ENCODE measurements at places on chromosomes 16 and 17. TPM values are rescaled to one million over a fixed set of nuclear protein-coding genes. Genes with fewer than 3 reads are reported as not detected.

The PSMB10 gene
- 17.8 TPM for polyA plus RNA-seq

The GP1BA gene
- polyA plus RNA-seq: not detected

The CFAP52 gene
- not detected for polyA plus RNA-seq

The NLRP1 gene
- 3.7 TPM for polyA plus RNA-seq

The TMEM92 gene
- polyA plus RNA-seq: 0.10 TPM

The HOXB7 gene
- polyA plus RNA-seq: 0.08 TPM

The KRTAP4-3 gene
- not detected for polyA plus RNA-seq

The OR2C1 gene
- polyA plus RNA-seq: not detected

The ROGDI gene
- polyA plus RNA-seq: 42.1 TPM

DNA sequence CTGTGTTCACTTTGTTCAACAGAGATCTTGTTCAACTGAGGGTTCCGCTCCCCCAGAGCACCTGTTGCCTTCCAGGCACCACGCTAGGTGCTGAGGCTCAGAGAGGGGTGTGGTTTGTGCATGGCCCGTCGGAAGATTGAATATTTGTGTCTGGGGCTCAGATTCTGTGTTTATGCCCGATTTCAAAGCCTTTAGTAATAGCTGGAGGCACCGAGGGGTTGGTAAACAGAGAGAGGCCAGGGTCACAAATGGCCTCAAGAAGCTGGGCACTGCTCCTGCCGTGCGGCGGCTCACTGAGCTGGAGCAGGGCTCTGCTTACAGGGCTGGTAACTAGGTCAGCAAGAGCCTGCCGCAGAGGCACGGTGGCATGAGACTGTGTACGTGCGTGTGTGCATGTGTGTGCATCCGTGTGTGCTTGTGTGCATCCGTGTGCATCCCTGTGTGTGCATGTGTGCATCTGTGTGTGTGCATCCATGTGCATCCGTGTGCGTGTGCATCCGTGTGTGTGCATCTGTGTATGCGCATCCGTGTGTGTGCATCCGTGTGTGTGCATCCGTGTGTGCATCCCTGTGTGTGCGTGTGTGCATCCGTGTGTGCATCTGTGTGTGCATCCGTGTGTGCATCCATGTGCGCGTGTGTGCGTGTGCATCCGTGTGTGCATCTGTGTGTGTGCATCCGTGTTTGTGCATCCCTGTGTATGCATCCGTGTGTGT, 5.4 kb downstream of the ITGAE start:
- DNase-seq: peak; percentile 78

GRCh38 chr17:6072611-6073010, 2.4 kb downstream of the WSCD1 start:
- no peak for DNase-seq

- peak; percentile 35 for DNase-seq
Measured at GRCh38 chr17:12256380-12256995, 235.8 kb downstream of the MAP2K4 start.

GRCh38 chr17:2814481-2815341, 18.5 kb downstream of the RAP1GAP2 start:
- no peak for DNase-seq

- DNase-seq: no peak
Measured at GRCh38 chr17:53797501-53797900, 25.2 kb upstream of the KIF2B start.

DNA sequence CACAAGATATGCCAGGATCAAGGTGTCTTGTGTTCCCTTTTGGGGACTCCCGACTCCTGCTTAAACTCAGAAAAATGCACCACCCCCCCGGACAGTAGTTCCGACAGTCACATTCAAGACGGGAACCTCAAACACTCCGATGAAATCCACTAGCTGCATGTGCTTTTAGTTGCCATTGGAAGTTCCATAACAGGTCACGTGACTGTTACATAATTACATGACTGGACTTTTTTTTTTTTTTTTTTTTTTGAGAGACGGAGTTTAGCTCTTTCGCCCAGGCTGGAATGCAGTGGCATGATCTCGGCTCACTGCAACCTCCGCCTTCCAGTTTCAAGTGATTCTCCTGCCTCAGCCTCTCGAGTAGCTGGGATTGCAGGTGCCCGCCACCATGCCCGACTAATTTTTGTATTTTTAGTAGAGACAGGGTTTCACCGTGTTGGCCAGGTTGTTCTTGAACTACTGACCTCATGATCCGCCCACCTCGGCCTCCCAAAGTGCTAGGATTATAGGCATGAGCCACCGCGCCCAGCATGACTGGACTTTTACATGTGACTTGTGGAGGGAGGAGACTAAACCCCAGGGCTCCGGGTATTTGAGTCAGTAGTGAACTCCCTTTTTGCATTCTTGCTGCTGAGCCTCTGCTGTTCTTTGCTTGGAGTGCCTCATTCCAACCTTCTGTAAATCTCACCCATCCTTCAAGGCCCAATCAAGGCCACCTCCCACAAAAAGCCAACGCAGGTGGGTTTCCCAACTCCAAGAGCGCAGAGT, 1.6 kb downstream of the SIRT7 start:
- peak; percentile 74 for DNase-seq

- no peak for DNase-seq
Measured at GRCh38 chr17:27413315-27413714, 42.9 kb upstream of the KSR1 start.

GRCh38 chr17:82974136-82974952, 105.1 kb upstream of the METRNL start:
- DNase-seq: no peak

DNA sequence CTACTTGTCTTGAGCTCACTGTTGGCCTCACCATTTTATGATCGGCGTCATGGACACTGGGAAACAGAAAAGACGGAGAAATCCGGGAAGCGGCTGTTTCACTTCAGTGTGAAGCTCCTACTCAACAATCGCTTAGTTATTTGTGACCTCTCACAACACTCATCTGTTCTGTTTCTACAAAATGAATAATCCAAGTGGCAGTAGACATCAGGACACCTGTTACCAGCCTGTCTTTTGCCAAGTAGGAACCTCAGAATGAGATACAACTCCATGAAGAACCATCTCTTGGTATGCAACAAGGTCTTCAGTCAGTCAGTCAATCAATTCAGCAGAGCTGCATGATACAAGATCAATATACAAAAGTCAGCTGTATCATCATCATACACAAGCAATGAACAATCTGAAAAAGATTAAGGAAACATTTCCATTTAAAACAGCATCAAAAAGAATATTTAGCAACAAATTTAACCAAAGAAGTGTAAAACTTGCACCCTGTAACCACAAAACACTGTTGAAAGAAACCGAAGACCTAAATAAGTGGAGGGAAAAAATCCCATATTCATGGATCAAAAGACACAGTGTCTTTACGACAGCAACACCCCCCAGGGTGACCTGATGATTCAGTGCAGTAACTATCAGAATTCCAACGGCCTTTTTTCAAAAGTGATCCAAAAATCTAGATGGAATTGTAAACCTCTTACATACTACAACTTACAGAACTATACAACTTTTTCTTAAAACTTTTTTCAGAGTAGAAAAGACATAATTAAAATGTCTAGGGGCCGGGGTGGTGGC, 63.4 kb downstream of the ANKRD11 start:
- DNase-seq: no peak

- no peak for DNase-seq
Measured at GRCh38 chr17:29653995-29654714, 31.4 kb upstream of the CORO6 start.

- DNase-seq: no peak
Measured at GRCh38 chr16:525520-526180, 1.9 kb upstream of the CAPN15 start.

GRCh38 chr17:5683241-5683640, 98.9 kb upstream of the NLRP1 start:
- no peak for DNase-seq

- DNase-seq: peak; percentile 69
Measured at GRCh38 chr16:67279296-67280089, at the start of gene PLEKHG4. Gene PLEKHG4, plus strand, starts transcription at chr16:67279532. Its CDS starts 513 bp downstream, at chr16:67280045.

DNA sequence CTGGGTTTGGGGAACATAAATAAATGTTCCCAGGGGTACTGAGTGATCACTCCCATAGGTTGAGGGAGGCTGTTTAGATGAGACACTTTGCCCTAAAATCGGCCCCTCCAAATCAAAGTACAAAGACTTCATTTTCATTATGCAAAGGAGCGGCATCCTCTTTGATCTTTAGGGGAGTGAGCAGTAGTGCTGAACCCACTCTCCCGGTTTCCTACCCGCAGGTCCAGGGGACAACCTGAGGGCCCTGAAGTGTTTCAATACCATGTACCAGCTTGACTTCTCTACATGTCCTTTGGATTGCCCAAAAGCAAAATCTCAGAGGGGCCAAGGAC, 3.6 kb downstream of the HOXB6 start:
- no peak for DNase-seq

DNA sequence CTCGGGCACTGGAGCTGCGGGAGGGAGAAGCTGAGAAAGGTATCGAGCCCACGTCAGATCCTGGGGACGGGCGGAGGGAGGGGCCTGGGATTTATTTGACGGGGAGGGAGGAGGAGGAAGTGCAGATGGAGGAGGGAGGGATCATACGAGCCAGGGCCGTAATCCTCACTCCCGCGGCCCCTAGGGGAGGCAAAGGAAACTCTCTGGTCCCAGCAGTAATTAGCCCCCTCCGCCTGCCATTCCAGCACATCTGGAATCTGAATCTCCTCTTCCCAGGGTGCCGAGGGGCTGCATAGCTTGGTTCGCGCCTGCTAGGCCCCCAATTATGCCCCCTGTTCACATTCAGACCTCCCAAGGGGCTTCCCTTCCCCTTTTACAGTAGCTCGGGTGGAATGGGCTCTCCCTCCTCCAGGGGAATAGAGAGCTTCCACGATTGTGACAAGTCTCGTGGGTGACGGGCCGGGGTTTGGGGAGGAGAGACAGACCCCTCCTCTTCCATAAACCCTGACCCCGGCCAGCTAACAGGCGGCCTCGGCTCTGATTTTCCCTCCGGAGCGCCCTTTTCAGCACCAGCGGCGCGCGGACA, at the start of gene SEZ6L2:
Gene SEZ6L2 (minus strand): TSS at position 35 of the 586 bp plus-strand sequence. CDS start 531 bp downstream, outside the sequence.
- DNase-seq: peak; percentile 94

DNA sequence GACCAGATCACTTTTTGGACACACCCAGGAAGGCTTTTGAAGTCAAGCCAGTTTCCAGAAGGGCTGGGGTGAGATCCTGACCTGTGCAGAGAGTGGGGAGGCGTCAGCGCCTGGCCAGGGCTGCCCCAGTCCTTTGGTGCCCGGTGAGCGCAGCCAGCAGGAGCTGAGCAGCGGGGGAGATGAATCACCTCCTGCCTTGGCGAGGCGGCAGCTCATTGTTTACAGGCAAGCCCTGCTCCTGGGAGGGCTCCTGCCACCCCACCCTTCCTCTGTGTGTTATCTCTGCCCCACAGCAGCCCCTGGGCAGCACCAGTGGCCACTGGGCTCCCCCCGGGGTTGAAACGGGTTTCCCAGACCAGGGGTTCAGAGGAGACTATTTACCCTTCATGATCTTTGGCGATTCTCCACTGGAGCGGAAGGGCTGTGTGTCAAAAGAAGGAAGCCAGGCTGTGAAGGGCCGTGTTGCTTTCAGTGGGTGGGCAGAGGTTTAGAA, 14.1 kb upstream of the ITGB4 start:
- no peak for DNase-seq

- no peak for DNase-seq
Measured at GRCh38 chr17:77570565-77570898, 388.0 kb upstream of the TNRC6C start.

DNA sequence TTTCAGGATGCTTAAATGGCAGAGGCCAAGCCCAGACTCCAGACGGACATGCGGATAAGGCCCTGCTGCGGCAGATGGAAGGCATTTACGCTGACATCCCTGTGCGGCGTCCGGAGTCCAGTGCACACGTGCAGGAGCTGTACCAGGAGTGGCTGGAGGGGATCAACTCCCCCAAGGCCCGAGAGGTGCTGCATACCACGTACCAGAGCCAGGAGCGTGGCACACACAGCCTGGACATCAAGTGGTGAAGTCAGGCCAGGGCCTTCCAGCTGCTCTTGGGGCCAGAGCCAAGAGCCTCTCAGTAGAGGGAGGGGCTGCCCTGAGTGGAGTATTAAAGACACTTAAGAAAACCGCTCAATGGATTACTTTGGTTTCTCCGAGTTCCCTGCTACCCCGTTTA, 29.4 kb downstream of the NARF start:
- no peak for DNase-seq

DNA sequence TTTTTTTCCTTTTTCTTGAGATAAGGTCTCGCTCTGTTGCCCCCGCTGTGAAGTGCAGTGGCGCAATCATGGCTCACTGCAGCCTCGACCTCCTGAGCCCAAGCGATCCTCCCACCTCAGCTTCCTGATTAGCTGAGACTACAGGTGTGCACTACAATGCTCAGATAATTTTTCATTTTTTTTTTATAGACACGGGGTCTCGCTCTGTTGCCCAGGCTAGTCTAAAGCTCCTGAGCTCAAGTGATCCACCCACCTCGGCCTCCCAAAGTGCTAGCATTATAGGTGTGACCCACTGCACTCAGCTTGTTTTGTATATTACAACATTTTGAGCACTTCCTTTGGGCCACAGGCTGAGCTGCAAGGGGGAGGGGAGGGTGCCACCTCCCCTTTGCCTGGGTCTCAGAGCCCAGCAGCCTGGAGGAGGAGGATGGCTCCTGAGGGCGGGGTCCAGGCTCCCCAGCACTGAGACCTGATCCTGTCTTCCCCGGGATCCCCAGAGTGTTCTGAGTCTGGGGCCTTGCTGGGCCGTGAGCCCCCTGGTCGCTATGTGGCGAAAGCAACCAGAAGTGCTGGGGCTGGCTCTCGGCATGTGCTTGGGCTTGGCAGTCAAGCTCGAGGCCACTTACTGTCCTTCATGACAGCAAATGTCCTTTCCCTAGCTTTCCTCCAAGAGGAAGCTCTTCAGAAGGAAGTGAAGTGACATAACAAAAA, 8.1 kb downstream of the DEF8 start:
- no peak for DNase-seq

GRCh38 chr17:66301864-66302741, at the start of gene PRKCA:
Gene PRKCA, plus strand, starts transcription at chr17:66302613.
- peak; percentile 54 for DNase-seq

DNA sequence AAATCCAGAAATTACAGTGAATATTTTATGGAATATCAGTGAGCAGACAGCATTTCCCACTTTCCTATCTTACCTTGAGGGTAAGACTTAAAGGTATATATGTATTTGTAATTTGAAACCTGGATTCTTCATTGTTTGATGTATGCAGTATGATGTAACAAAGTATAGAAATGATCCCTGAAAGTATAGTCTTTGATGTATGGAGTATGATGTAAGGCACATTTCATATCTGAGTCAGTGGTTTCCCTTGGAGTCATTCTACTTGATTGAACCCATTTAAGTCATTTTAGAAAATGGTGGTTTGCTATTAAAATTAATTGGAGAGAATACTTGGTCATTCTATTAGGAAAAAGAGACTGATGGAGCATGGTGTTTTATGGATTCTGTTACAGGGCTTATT, 10.1 kb downstream of the AMZ2 start:
- DNase-seq: no peak

All from HepG2 (cell line).